Liver (tissue), 10 donors: ENCODE measurements at places on chromosomes 13 and 19. TPM values are rescaled to one million over a fixed set of nuclear protein-coding genes. Genes with fewer than 3 reads are reported as not detected.
A peak's percentile ranks its signal among the peaks of the same experiment; 100 is the strongest.

- no peaks in the 10 kb centered on the region for H3K4me1 ChIP-seq
- DNase-seq = no peak
- H3K27me3 ChIP-seq = no peaks in the 10 kb centered on the region
- H3K27ac ChIP-seq = no peak overlapping the region
Observed at GRCh38 chr13:20222553-20222952, 9.6 kb downstream of the GJB6 start.

DNA sequence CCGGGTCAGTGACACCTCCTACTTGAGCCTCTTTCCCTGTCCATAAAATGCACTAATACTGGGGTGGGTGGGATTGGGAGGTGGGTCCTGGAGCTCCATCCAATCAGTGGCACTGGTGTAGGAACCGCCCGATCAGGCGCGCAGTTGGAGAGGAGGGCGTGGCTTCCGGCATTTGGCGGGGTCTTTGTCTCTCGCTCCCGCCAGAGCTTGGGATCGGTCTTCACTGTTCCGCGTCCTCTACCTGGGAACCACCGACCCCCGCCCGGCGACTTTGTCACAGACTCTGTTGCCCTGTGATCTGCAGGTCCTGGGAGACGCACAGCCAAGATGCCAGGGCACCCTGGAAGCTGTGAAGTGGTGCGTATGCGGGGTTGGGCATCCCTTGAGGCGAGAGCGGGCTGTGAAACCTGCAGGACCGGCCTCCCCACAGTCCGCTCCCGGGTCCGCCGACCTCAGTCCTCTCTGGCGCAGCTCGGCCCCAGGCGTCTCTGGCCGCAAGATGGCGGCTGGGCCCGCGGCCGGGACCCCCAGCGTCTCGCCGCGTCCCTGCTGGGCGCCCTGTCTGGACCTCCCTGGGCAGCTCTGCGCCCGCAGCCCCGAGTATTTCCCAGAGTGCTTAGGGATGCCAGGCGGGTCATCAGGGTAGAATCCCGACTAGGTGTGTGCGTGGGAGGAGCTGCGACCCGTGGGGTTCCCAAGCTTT is 41.6 kb upstream of the ZNF730 start:
- peak overlapping the region; percentile 44 for H3K4me3 ChIP-seq
- peaks cover 20% of the 10 kb centered on the region for H3K27me3 ChIP-seq
- H3K36me3 ChIP-seq = no peaks in the 10 kb centered on the region

- DNase-seq = no peak
- no peaks in the 10 kb centered on the region for H3K27me3 ChIP-seq
- H3K27ac ChIP-seq = no peak overlapping the region
- H3K4me3 ChIP-seq = no peak overlapping the region
- no peaks in the 10 kb centered on the region for H3K36me3 ChIP-seq
- H3K4me1 ChIP-seq = no peaks in the 10 kb centered on the region
Observed at GRCh38 chr13:30305456-30305970, 1.8 kb downstream of the KATNAL1 start.

- no peaks in the 10 kb centered on the region for H3K36me3 ChIP-seq
- no peak overlapping the region for H3K4me3 ChIP-seq
- H3K4me1 ChIP-seq = peaks cover 3% of the 10 kb centered on the region
- H3K27me3 ChIP-seq = no peaks in the 10 kb centered on the region
- H3K27ac ChIP-seq = no peak overlapping the region
Observed at GRCh38 chr19:50713556-50714236, 5.9 kb downstream of the SHANK1 start.

DNA sequence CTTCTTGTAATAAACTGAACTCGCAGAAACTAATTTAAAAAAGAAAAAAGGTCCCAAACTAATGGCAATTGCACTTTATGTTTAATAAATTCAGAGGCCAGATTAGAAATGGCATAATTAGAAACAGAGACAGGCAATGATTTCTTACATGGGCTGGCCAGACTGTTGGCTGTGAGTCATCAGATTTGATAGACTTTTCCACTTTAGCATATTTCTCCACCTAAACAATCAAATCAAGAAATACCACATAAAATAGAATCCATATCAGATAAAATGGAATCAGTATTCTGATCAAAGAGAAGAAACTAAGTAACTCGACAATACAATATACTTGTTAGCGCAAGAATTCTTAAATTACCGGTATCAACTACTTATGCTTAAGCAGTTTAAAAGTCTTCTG is 29.0 kb downstream of the EXOSC8 start:
- H3K27me3 ChIP-seq = no peaks in the 10 kb centered on the region
- no peak for DNase-seq
- no peak overlapping the region for H3K27ac ChIP-seq

DNA sequence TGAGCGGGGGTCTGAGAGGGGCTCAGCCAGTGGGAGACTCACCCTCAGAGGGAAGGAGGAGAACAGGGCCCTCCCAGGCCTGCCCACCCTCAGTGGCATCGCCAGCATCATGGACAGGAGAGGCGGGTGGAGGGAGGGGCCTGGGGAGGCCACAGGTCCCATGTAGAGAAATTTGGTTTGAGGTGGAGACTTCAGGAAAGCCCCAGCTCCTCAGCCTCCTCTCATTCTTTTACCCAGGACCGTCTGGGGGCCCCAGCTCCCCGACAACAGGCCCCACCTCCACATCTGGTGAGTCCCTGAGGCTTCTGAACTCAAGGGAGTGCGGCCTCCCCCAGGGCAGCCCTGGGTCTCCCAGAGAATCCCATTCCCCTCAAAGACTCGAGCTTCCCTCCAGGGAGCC is 3.1 kb downstream of the LILRB1 start:
- H3K4me3 ChIP-seq = no peak overlapping the region
- H3K4me1 ChIP-seq = no peaks in the 10 kb centered on the region
- peaks cover 9% of the 10 kb centered on the region for H3K27me3 ChIP-seq
- no peak for DNase-seq

DNA sequence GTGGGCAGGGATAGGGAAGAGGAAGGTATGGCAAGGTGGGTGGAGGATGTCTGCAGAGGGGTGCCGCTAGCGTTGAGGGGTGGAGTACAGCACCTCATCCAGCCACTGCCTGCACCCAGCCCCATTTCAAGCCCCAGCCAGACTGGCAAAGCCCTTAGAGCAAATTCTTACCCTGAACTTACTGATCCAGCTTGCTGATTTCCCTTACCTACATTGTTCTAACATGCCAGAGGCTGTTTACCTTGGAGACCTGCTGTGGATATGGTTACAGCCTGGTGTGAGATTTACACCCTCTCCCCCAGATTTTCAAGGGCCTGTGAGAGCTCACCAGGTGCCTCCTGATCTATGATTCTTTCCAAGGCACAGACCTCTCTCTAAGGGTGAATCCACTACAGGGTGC is 86.0 kb downstream of the ZNF726 start:
- no peaks in the 10 kb centered on the region for H3K4me1 ChIP-seq
- no peak overlapping the region for H3K4me3 ChIP-seq
- no peak for DNase-seq

- no peaks in the 10 kb centered on the region for H3K27me3 ChIP-seq
- H3K27ac ChIP-seq = no peak overlapping the region
- no peak overlapping the region for H3K4me3 ChIP-seq
- no peaks in the 10 kb centered on the region for H3K36me3 ChIP-seq
Observed at GRCh38 chr19:6343462-6343861, 10.1 kb upstream of the ACER1 start.

- no peaks in the 10 kb centered on the region for H3K4me1 ChIP-seq
- no peaks in the 10 kb centered on the region for H3K36me3 ChIP-seq
- no peak overlapping the region for H3K27ac ChIP-seq
- H3K4me3 ChIP-seq = no peak overlapping the region
Observed at GRCh38 chr13:38180670-38181069, 169.0 kb upstream of the UFM1 start.

GRCh38 chr13:45967589-45967988 is 85.0 kb downstream of the ZC3H13 start:
- no peaks in the 10 kb centered on the region for H3K4me1 ChIP-seq
- H3K27me3 ChIP-seq = no peaks in the 10 kb centered on the region
- peaks cover 78% of the 10 kb centered on the region for H3K36me3 ChIP-seq
- DNase-seq = no peak
- H3K27ac ChIP-seq = no peak overlapping the region

GRCh38 chr19:50328224-50328872 is 829 bp downstream of the KCNC3 start:
- peaks cover 3% of the 10 kb centered on the region for H3K27me3 ChIP-seq
- peaks cover 57% of the 10 kb centered on the region for H3K4me1 ChIP-seq
- no peak overlapping the region for H3K4me3 ChIP-seq
- no peak for DNase-seq

GRCh38 chr13:21625366-21625765 is 21.4 kb upstream of the MICU2 start:
- H3K36me3 ChIP-seq = no peaks in the 10 kb centered on the region
- no peak overlapping the region for H3K4me3 ChIP-seq
- no peaks in the 10 kb centered on the region for H3K4me1 ChIP-seq
- H3K27ac ChIP-seq = no peak overlapping the region

- H3K27me3 ChIP-seq = no peaks in the 10 kb centered on the region
- no peaks in the 10 kb centered on the region for H3K36me3 ChIP-seq
- H3K27ac ChIP-seq = no peak overlapping the region
- H3K4me1 ChIP-seq = no peaks in the 10 kb centered on the region
Observed at GRCh38 chr19:30890033-30890432, 459.2 kb downstream of the TSHZ3 start.

DNA sequence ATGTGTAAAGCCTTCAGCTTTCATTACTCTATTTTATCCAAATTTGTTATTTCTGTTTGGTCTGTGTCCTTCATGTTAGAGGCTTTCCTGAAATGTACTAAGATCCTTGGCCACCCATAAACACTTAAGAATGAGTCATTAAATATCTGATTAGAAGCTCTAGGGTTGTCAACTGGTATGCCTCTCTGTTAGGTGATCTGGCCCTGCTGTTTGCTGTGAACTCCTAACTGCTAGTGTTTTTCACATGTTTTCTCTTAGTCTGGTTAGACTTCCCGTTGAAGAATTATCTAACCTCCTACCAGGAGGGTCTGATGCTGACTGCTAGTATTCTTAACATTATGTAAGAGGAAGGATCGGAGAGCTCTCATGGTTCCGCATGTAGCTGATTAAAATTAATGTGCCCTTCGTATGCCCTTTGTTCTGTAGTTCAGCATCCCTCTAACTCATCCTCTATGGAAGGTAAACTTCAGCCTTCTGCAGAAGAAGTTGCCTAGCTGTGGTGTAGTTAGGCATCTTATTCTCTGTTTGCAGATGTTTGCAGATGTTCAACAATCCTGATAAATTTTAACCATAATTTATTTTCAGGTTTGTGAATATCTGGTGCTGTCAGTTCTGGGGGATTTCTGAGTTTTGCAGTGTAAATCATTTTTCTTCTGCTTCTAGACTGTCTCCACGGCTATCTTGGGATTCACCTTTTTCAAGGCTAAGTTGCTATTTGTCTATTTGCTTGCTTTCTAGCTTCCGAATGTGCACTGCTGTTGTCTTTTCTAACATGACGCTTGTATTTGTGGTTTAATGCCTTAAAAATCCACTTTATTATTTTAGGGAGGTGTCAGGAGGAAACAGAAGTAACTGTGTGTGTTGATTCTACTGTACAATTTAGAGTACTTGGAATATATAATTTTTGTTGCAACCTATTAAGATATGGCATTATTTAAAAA is 207.2 kb upstream of the SPRY2 start:
- H3K27me3 ChIP-seq = no peaks in the 10 kb centered on the region
- H3K36me3 ChIP-seq = no peaks in the 10 kb centered on the region
- no peaks in the 10 kb centered on the region for H3K4me1 ChIP-seq
- H3K4me3 ChIP-seq = no peak overlapping the region

DNA sequence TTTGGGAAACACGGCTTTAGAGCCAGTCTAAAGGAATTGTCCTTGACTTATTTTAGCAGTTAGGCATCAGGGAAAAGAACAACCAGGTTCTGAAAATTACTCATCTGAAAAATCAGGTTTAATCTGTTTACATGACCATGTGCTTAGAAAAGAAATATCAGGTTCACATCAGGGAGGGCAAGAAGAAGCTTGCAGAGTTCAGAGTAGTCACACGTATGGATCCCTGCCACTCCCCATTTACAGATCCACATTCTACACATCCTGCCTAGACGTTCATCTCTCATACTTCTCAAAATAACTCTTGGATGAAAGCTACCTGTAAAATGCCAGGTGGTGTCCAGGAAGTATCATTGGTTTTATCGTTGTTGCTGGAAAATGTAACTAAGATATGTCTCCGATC is 14.0 kb upstream of the PHF11 start:
- H3K4me3 ChIP-seq = no peak overlapping the region
- H3K36me3 ChIP-seq = peaks cover 38% of the 10 kb centered on the region

DNA sequence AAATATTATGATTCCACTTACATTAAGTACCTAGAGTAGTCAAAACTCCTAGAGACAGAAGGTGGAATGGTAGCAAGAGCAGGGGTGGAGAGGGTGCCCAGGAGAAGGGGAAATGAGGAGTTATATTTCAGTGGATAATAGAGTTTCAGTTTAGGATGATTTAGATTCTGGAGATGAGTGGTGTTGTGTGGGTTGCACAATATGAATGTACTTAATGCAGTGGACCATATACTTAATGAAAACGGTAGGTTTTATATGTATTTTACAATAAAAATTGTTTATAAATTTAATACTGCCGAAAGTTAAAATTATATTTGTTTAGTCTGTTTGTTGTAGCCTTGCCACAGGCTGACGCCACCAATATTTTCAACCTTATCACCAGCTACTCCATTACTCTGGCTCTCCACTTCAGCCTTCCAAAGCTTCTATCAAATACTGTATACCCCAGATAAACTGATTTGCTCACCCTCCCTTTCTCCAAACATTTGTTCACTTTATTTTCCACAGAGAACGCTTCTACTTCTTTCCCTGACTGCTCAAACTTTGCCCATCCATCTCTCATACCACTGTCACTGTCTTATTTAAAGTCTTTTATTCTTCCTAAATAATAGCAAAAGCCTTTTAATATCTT is 1.4 kb upstream of the RBM26 start:
- no peak overlapping the region for H3K4me3 ChIP-seq
- no peaks in the 10 kb centered on the region for H3K27me3 ChIP-seq
- DNase-seq = no peak
- H3K4me1 ChIP-seq = peaks cover 6% of the 10 kb centered on the region
- H3K36me3 ChIP-seq = no peaks in the 10 kb centered on the region
- H3K27ac ChIP-seq = no peak overlapping the region

GRCh38 chr13:23990455-23990854 is 93.2 kb upstream of the C1QTNF9B start:
- H3K27ac ChIP-seq = no peak overlapping the region
- no peak overlapping the region for H3K4me3 ChIP-seq

- no peaks in the 10 kb centered on the region for H3K36me3 ChIP-seq
- peaks cover 22% of the 10 kb centered on the region for H3K4me1 ChIP-seq
- H3K4me3 ChIP-seq = peak within 1 kb of the TSS; percentile 76
Observed at GRCh38 chr13:27171244-27171826, at the start of gene USP12. Gene USP12, minus strand, starts transcription at chr13:27171811. Its CDS starts 172 bp downstream, at chr13:27171639.

- no peak for DNase-seq
- no peaks in the 10 kb centered on the region for H3K36me3 ChIP-seq
Observed at GRCh38 chr13:40389081-40389641, 277.3 kb downstream of the FOXO1 start.

GRCh38 chr13:114089341-114089740 is 43.1 kb downstream of the RASA3 start:
- no peaks in the 10 kb centered on the region for H3K36me3 ChIP-seq
- H3K4me3 ChIP-seq = no peak overlapping the region
- H3K4me1 ChIP-seq = no peaks in the 10 kb centered on the region
- H3K27ac ChIP-seq = no peak overlapping the region
- no peaks in the 10 kb centered on the region for H3K27me3 ChIP-seq

- H3K36me3 ChIP-seq = no peaks in the 10 kb centered on the region
- DNase-seq = no peak
- peak overlapping the region; percentile 72 for H3K4me3 ChIP-seq
- H3K4me1 ChIP-seq = no peaks in the 10 kb centered on the region
- H3K27me3 ChIP-seq = no peaks in the 10 kb centered on the region
- peak overlapping the region; percentile 79 for H3K27ac ChIP-seq
Observed at GRCh38 chr13:20128459-20128931, 32.4 kb downstream of the GJA3 start.

Gene FREM2
- polyA plus RNA-seq = 0.17 TPM

Gene TTC9B
- polyA plus RNA-seq = not detected

Gene FBL
- 79.3 TPM for polyA plus RNA-seq

Gene ZNF460
- 0.24 TPM for polyA plus RNA-seq

Gene RASAL3
- polyA plus RNA-seq = 0.76 TPM

Gene MATK
- polyA plus RNA-seq = 0.78 TPM

Gene ZNF234
- polyA plus RNA-seq = 1.1 TPM
